ENCODE measurements at places on chromosomes 7 and 10.

DNA sequence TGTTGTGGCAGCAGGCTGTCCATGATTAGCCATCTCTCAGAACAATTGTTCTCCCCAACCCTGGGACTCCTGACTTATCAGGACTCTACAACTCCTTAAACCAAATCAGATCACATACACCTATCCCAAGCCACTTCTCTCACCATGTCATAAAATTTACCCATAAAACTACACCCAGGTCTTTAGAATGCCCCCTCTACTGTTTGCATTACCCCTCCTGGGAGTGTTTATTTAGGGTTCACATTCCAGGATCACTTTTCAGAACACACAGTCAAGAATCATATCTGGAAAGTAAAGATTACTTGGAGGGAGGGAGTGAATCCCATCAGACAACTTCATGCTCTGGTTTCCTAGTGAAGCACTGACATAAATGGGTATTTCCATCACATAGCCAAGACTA, 7.1 kb downstream of the ASAH2 start:
- no peak for DNase-seq

- peak; percentile 77 for DNase-seq
Measured at GRCh38 chr10:31928549-31929260, at the start of gene ARHGAP12. TSS of gene ARHGAP12 (minus strand) at chr10:31928831. CDS start at chr10:31908855, 19,976 bp downstream.

- DNase-seq = no peak
Measured at GRCh38 chr10:69955897-69956740, 96.5 kb upstream of the MACROH2A2 start.

DNA sequence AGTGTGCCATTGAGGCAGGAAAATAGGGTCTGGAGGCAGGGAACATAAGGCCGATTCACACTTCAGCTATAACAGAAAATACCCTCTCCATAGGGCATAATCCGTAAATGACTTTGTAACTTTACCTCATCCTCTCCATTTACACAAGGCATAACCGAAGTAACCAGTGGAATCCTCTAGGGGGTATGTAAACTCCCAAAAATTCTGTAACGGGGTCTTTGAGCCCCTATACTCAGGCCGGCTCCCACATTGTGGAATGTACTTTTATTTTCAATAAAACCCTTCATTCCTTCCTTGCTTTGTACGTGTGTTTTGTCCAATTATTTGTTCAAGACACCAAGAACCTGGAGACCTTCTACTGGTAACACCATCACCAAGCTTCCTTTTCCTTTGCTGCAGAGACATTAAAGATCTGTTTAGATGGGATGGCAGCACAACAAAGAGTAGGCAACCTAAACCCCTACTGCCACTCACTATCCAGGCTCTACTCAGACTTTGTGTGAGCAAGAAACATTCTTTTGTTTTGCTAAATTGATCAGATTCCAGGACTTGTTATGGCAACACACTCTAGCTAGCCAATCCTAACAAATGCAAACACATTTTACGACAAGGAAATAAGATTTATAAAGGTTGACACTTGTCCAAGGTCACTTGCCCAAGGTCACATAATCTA, 99.3 kb downstream of the DGKI start:
- DNase-seq = no peak

DNA sequence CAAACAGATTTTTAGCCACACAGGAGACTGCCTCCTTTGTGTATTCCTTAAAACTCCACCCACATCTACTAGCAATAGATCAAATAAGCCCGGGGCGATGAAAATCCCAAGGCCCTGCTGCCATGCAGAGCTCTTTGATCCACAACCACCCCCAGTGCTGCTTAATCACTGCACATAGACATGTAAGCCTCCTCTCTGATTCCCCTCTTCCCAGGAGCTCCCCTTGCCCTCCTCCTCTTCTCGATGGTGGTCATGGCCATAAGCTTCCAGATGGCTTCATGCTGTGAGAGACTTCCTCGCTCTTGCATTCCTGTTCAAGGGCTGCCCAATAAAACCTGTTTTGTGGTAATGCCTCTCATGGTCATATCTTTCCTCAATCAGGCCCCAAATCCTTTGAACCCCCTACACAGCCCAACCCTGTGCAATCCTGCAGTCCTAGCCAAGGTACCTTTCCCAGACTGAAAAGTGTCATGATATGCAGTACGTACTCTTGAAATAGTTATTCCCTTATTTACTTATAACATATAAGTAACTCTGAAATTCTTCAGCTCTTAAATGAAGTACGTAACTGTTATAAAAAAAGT, 158.5 kb downstream of the CACNA2D1 start:
- no peak for DNase-seq

GRCh38 chr7:131869986-131870385, 313.6 kb upstream of the PODXL start:
- DNase-seq = no peak

- DNase-seq = no peak
Measured at GRCh38 chr7:145147865-145148264, 312.0 kb upstream of the TPK1 start.

DNA sequence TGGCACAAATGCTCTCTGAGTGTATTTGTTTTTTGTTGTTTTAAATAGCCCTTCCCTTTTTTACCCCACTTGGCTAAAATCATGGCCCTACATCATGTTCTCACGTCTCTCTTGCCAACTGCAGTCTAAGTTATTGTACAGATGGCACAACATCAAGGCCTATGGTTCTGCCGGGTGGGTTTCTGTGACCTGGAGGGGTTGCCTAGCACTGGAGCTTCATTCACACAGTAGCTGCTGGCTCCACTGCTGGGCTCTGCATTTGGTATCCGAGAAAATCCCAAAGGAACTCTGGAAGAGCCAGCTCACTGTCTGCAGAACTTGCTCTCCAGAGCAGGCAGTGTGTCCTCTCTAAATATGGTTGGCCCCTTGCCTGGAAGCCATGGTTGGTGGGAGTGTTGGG, 120.6 kb downstream of the LRRC4 start:
- DNase-seq = no peak

GRCh38 chr10:16491933-16492332, 29.7 kb downstream of the C1QL3 start:
- DNase-seq = no peak

DNA sequence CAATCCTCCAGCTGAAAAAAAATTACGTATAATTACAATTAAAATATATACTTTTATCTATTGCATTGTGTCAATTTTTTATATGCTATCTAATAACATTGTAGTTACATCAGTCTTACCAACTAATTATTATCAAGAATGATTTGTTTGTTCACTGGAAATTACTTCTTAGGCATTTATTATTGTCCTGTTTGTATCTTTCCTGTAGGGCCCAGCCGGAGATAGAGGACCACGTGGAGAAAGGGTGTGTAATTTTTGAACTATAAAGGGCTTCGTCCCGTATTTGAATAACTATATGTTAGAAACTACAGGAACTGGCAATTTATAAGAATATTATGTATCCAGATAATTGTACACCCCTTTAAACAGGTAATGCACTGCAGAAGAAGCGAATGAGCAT, 4.1 kb downstream of the COL1A2 start:
- no peak for DNase-seq

DNA sequence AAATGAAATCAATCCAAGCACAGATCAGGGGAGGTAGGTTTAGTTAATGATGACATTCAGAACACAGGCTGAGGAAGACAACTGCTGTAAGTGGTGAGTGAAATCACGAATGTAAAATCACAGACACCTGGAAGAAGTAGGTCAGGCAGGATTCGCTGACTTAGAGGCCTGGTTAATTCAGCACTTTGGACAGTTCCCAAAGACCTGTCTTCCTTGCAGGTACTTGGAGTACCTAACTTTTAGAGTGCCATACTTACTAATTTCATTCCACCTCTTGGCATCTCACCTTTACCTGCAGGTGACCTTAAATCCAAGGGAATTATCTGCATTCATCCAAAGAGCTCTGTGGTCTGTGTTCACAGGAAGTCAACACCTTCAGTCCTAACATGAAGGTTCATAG, 822.3 kb downstream of the PHTF2 start:
- DNase-seq = no peak

DNA sequence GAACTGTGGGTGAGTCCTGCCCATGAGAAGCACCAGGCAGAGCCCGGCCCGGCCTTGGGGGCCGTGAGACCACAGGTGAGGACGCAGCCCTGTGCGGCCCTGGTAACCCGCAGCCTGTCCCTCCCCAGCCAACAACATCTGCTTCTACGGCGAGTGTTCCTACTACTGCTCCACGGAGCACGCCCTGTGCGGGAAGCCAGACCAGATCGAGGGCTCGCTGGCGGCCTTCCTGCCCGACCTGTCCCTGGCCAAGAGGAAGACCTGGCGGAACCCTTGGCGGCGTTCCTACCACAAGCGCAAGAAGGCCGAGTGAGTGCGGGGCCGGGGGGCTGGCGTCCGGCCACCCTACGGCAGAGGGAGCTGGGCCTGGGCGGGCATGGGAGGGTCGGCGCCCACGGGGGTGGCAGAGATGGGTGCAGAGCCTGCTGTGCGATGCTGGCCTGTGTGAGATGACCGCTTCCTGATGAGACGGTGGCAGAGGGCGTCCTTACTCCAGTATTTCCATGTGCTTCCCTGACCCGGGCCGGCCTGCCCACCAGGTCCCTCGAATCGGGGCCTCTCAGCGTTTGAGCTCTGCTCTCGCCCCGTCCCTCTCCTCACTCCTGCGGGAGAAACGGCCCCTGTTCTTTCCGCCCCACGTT, 34.1 kb upstream of the FOXL3 start:
- DNase-seq = no peak

- no peak for DNase-seq
Measured at GRCh38 chr7:33882040-33882837, 23.1 kb upstream of the BMPER start.

- no peak for DNase-seq
Measured at GRCh38 chr10:114265392-114266053, 26.5 kb downstream of the VWA2 start.

DNA sequence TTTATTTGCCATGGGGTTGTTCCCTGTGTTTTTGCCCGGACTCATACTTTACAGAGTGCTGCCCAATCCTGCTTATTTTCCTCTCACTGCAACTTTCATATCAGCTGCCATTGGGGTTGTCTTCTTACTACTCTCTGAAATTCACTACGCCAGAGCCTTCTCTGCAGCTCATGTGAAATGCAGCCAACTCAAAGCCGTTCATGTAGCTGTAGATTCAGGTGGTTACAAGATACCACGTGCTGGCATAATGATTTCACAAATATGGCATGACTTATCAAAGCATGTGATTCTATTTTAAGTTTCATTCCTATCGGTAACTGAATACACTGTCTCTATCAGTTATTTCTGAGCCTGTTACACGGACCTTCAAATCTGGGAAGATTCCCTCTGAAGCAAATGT, 130.3 kb upstream of the WNT16 start:
- DNase-seq = no peak

DNA sequence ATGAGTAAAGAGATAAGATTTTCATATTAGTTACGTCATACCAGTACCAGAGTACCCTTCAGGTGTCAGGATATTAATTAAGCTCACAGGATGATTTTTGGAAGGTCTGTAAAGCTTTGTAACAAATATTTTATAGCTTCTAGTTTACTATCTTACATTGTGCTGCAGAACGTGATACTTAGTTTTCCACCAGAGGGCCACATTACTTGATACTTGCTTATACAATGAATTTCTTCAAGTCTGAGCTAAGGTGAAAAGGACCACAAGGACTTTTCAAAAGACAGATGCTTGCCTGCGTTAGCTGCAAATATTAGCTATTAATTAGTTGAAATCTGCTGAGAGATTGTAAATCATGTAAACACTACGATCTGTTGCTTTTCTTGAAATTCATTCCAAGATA, 12.2 kb downstream of the FOXP2 start:
- no peak for DNase-seq

DNA sequence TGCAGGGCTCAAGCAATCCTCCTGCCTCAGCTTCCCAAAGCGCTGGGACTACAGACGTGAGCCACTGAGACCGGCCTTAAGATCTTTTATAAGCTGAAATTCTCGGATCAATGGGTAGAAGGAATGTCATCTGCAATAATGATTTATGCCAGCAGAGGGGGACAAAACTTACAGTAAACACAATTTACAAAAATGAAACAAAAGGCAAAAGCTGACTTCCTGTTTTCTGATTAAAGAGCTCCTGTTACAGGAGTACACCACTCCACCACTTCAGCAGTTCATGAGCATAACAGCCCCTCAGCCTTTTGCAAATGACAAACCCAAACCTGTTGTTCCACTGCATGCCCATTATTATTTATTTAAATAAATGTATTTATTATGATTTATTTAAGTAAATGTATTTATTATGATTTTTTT, 88.5 kb upstream of the ATP6V0A4 start:
- no peak for DNase-seq

DNA sequence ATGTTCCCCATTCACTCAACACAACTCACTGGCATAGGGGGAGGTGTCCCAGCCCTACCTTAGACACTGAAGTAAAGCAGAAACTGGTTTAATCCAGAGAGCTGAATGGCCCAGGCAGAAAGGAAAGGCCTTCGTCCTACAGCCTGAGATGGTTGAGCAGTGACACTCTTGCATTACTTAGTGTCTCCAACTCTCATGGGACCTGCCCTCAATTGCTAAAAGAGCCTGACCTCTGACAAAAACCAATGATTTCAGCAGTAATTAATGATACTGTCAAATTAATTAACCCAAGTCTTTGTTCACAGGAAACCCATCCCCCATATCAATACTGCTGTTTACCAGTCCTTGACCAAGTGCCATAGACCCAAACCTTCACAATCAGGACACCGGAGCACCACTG, 48.6 kb downstream of the ICA1 start:
- no peak for DNase-seq

- no peak for DNase-seq
Measured at GRCh38 chr7:11212816-11213215, 239.1 kb downstream of the PHF14 start.

GRCh38 chr7:112080441-112080840, 125.8 kb downstream of the DOCK4 start:
- DNase-seq = no peak
